ENCODE measurements at places on chromosomes 13 and 19.

DNA sequence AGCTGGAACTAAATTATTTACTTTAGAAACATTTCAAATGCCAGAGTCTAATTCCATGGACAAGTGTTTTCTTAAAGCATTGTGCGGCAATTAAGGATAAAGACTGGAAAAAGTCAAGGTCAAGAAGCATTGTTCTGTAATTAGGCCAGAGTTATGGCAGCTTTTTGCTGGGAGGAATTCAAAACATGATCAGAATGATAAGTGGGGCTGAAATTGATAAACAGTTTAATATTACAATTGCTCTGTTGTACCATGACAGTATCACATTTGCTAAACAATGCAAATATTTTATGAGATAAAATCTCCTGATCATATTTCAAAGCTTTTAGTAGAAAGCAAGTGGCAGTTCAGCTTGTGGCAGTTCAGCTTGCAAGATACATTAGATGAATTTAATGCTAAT lies 513.7 kb downstream of the GPC6 start:
- no peak for DNase-seq

- DNase-seq, result peak; percentile 37
Measured at GRCh38 chr19:51327066-51328001, 14.6 kb downstream of the VSIG10L start.

- no peak for DNase-seq
Measured at GRCh38 chr13:42276683-42277082, 4.7 kb downstream of the AKAP11 start.

- DNase-seq, result no peak
Measured at GRCh38 chr13:45479661-45480060, 14.9 kb downstream of the COG3 start.

DNA sequence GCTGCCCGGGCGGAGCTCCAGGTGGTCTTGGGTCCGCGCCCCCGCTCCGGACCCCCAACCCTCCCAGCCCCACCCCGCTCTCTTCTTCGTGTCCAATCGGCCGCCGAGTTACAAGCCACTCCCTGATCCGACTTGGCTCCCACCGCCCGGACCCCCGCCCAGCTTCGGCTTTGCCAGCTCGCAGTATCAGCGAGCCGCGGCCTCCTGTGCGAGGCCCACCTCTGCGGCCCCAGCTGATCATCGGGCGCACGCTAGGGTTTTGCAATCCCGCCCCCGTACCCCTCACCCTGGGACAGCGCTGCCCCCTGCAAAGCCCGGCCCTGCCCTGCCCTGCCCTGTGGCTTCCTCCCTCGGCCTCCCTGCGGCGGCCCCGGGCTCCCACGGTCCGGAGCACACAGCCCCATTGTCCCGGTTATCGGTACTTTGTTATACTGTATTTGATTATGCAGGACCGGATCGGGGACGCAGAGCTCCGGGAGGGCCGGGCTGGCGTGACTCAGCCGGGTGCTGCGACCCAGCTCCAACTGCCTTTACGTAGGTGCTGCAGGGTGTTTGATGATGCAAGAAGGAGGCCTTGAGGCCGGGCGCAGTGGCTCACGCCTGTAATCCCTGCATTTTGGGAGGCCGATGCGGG lies 598 bp upstream of the LPAR2 start:
- no peak for DNase-seq

Data from stimulated activated CD4-positive, alpha-beta T cell treated with anti-CD3 and anti-CD28 coated beads, TNF-alpha, amount 100 ng/mL, for 1 hour (primary cell).